ENCODE measurements at places on chromosomes 3 and 15.

DNA sequence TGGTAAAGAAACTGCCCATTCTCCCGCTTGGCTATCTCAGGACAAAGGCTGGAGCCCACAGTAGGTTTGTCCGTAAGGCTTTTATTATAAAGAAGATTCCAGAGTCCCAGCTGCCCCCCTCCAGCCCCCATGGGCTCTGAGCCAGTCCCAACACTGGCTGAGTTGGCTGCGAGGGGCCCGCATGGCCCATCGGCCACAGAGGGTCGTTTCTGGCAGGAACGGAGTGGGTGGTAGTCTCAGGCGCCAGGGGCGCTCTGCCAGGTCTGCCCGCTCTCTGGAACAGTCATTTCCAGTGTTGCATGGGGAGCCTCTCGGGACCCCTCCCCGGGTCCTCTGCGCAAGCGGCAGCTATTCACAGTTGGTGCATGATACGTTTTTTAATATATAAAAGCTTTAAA is 12.2 kb downstream of the H1-8 start:
- DNase-seq = no peak

GRCh38 chr15:74958320-74958907 is 1.8 kb upstream of the RPP25 start:
- DNase-seq = peak; percentile 35

DNA sequence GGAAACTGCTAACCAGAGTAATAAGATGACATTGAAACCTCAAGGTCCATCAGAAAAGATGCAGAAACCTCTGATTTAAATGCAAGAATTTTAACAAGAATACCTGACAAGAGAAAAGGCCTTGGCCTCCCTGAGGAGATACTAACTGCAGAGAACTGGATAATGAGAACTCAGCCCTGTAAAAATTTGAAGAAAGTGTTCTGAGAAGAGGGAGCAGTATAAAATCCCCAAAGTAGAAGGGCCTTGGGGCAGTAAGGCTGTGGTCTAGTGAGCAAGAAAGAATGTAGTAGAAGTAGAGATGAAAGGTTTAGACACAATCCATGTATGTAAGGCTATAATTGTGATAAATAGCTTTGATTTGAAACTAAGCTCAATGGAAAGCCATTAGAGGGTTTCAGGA is 394.1 kb downstream of the ZBBX start:
- no peak for DNase-seq

DNA sequence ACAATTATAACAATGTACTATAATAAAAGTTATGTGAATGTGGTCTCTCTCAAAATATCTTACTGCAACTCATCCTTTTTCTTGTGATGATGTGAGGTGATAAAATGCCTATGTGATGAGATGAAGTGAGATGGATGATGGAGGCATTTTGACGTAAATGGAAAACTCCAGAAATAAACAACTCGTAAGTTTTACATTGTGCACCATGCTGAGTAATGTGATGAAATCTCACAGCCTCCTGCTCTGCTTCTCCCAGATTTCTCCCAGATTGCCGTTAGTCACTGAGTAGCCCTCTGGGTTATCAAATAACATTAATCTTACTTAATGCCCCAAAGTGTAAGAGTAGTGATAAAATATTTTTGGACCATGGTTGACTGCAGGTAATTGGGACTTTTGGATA is 64.8 kb upstream of the SLCO2A1 start:
- DNase-seq = no peak

- DNase-seq = peak; percentile 13
Observed at GRCh38 chr3:37741644-37742043, 120.0 kb upstream of the CTDSPL start.
